Cortex of kidney (tissue), 1 donor: ENCODE measurements at places on chromosomes 11 and 22.

GRCh38 chr11:19779740-19780139, 67.1 kb downstream of the NAV2 start:
- DNase-seq = no peak

GRCh38 chr22:42745118-42745517, 24.4 kb upstream of the A4GALT start:
- no peak for DNase-seq

GRCh38 chr11:92702805-92703448, 266.5 kb upstream of the MTNR1B start:
- DNase-seq = no peak

- no peak for DNase-seq
These were observed 10.3 kb upstream of the FIBIN start for GRCh38 chr11:26983645-26984044.

DNA sequence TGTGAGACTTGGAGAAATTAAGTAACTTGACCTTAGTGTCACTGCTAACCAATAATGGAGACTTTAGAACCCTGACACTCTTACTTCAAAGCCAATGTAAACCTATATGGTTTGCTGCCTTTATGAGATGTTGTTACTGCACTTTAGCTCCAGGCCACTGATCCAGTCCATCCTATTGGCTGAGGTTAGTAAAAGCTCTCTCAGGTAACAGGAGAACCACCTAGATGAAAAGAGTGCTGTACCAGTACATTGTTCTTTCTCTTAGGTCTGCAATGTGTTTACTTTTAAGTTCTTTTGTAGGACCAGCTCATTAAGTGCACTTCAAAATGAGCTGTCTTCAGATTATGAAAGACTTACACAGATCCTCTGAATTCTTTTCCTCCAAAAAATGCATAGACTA, 994.0 kb upstream of the FAT3 start:
- DNase-seq = no peak

- no peak for DNase-seq
These were observed 26.4 kb downstream of the RSPH14 start for GRCh38 chr22:23115369-23115768.

GRCh38 chr11:69008737-69009440, 4.2 kb downstream of the MRGPRF start:
- DNase-seq = no peak

DNA sequence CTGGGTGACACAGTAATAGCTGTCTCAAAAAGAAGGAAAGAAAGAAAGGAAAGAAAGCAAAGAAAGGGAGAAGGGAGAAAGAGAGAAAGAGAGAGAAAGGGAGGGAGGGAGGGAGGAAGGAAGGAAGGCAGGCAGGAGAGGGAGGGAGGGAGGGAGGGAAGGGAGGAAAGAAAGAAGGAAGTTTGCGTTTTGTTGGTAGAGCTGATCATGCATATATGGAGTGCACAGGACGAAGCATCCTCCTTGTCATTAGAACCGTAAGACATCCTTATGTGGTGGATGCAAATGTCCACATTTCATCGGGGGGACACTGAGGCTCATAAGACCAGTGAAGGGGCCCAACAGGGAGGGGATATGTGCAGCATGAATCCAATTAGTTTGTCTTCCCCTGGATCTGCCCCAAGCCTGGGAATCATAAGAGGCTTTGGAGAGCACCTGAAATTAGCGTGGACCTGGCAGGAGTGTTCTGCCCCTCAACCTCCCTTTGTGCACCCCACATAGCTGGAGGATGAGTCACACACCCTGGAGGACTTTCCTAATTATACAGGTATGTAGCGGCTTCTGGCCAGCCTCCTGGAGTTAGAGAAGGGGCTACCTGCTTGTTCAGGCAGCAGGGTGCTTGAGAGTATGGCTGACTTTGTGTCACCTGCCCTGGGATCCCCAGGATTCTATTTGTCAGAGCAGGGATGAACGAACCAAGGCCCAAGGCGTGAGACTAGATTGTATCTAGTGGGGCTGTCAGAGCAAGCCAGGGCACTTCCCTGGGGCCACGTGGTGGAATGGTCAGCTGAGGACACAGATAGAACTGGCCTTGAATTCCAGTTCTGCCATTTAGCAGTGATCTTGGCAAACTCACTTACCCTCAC, 119.7 kb upstream of the CD82 start:
- no peak for DNase-seq
